Posterior cingulate gyrus (tissue), 11 donors: ENCODE measurements at places on chromosomes 11 and 22.

DNA sequence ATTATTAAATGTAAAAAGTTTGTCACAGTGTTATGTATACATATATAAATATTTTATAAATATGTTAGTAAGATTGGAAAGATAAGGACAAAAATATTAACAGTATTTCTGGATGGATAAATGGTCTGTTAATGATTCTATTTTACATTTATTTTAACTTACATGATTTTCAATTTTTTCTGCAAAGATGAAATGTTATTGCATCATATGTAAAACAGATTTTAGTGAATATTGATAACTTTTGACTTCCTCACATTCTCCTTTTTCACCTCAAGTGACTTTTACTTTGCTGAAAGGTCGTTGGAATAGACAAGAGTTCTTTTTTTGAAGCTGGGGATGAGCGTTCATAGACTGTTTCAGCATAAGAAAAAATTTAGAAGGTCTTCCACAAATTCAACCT, 1554.7 kb upstream of the TENM4 start:
- DNase-seq = no peak

GRCh38 chr11:33358150-33358831, 101.1 kb downstream of the HIPK3 start:
- no peak for DNase-seq

GRCh38 chr22:46507451-46508425, 29.7 kb downstream of the CELSR1 start:
- DNase-seq = no peak

- no peak for DNase-seq
Observed at GRCh38 chr11:27847496-27847895, 147.2 kb upstream of the BDNF start.

- DNase-seq = no peak
Observed at GRCh38 chr11:100719362-100719761, 32.3 kb downstream of the ARHGAP42 start.

GRCh38 chr11:74009675-74010305, 905 bp upstream of the UCP3 start:
- DNase-seq = no peak

GRCh38 chr22:30488121-30488520, 16.3 kb upstream of the SEC14L3 start:
- no peak for DNase-seq

DNA sequence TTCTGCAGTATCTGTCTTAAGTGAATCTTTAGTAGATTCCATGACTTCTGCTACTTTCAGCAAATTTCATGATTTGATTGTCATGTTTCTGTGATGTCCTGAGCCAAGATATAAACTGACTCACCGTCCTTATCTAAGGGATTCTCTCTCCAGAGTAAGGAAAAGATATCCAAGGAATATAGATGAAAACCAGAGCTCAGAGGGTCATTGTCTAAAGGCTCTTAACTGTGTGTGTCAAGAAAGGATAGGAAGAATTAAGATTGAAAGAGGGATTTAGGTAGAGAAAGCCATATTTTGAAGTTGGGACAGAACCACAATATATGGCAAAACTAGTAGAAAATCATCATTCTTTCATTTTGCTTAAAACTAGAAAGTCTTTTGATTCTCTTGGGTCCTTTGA, 50.7 kb downstream of the PPME1 start:
- no peak for DNase-seq
